Fibroblast of villous mesenchyme (primary cell): ENCODE measurements at places on chromosomes 7 and 10. TPM values are rescaled to one million over a fixed set of nuclear protein-coding genes. Genes with fewer than 3 reads are reported as not detected.
A peak's percentile ranks its signal among the peaks of the same experiment; 100 is the strongest.

MLXIPL gene
- total RNA-seq = not detected in 2 replicates

AOC1 gene
- total RNA-seq = not detected in 2 replicates

DNA sequence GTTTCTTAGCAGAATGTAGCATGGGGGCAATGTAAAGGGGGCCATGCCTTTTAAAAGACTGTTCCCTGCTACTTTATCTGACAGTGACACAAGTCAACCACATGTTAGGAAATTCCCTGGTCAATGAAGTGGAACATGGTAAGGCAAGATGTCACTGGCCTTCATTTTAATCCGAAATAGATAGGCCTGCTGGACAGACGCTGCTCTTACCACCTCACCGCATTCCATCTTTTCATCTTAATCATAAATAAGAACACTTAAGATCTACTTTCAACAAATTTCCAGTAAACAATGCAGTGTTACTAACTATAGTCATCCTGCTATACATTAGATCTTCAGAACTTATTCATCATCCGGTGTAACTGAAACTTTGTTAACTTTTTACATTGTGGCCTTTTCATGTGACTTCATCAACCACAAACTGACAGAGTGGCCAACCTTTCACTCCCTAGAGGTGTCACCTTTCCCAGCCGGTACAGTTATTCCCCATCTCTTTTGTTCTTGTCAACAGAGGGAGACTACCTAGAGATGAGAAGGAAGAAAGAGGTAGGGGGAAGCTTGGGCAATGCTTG is 15.6 kb downstream of the ASB4 start:
- DNase-seq = peak; percentile 11

- DNase-seq = no peak
These were observed 164.8 kb downstream of the NRF1 start for GRCh38 chr7:129776362-129776722.
